ENCODE measurements at places on chromosomes 3 and 15.

- no peak for DNase-seq
Measured at GRCh38 chr15:80550219-80550907, 144.7 kb upstream of the ABHD17C start.

GRCh38 chr3:140018556-140018955 is 83.6 kb downstream of the CLSTN2 start:
- DNase-seq = no peak

GRCh38 chr3:147529551-147529950 is 120.4 kb downstream of the ZIC1 start:
- DNase-seq = no peak

- no peak for DNase-seq
Measured at GRCh38 chr3:151283387-151283786, 5.0 kb upstream of the P2RY14 start.

DNA sequence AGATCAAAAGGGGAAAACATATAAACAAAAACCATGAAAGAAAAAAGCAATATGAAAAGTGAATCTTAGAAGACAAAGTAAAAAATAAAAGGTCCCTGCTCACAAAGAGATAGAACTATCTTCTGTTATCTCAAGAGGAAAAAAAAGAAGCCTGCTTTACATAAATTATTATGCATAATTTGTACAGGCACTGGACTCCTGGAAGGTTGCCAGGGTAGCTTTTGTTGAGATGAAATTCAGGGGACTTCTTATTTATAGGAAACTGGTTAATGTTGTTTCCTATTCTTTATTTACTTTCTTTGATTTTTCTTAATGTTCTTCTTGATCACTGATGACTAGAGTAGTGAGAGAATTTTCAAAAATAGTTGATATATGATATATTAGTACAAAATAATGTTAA is 66.9 kb downstream of the PPM1L start:
- no peak for DNase-seq

DNA sequence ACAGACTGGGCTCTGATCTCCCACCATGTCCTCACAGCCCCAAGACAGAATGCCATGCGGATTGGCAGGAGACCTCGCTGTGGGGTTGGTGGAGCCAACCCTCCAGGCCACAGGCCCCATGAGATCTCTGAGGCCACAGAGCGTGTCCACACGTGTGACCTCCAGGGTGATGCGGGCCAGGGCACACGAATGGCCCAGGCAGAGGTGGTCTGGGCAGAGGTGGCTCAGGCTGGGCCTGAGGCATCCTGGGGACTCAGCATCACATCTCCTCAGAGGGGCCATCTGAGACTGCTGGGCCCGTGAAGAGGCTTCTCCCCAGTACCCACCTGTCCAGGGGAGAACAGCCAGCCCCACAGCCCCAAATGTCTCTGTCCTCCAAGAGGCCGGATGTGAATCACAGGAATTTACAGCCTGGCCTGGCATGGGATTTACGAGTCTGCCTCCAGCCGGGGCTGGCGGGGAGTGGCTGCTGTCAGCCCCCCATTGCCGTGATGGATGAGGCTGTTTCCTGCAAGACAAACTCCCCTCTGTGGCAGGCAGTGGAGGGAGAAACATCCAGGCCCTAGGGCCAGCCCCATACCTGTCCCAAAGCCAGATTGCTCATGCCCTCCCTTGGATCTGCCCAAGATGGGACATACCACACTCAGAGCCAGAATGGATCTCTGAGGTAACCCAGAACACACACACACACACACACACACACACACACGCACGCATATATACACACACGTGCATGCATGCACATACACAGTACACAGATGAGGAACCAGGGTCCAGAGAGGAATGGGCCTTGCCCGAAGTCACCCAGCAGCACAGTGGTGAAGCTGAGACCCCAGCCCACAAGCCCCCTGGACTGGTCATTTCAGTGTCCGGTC is 208.3 kb downstream of the TBC1D2B start:
- no peak for DNase-seq

- no peak for DNase-seq
Measured at GRCh38 chr3:169663951-169664820, 674 bp upstream of the MECOM start.

DNA sequence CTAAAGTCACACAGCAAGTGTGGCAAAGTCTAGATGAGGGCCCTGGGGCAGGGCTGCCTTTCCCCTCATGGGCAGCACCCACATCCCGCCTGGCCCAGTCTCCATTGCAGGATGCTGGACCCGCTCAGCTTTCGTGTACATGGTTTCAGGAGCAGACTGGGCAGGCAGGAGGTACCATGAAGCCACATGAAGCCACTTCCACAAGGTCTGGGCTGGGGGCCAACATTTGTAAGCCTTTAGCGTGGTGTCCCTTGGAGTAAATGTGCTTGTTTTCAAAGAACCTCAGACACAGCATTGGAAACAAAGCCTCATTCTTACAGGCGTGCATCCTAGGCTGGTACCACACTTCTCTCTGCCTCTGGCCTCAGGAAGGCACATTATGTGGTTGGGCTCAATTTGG is 34.5 kb downstream of the UMPS start:
- no peak for DNase-seq

GRCh38 chr3:115226844-115227445 is 79.9 kb upstream of the ZBTB20 start:
- DNase-seq = no peak

GRCh38 chr3:60956729-60957128 is 294.5 kb downstream of the FHIT start:
- DNase-seq = no peak

- no peak for DNase-seq
Measured at GRCh38 chr3:10242182-10243065, 5.8 kb upstream of the TATDN2 start.

DNA sequence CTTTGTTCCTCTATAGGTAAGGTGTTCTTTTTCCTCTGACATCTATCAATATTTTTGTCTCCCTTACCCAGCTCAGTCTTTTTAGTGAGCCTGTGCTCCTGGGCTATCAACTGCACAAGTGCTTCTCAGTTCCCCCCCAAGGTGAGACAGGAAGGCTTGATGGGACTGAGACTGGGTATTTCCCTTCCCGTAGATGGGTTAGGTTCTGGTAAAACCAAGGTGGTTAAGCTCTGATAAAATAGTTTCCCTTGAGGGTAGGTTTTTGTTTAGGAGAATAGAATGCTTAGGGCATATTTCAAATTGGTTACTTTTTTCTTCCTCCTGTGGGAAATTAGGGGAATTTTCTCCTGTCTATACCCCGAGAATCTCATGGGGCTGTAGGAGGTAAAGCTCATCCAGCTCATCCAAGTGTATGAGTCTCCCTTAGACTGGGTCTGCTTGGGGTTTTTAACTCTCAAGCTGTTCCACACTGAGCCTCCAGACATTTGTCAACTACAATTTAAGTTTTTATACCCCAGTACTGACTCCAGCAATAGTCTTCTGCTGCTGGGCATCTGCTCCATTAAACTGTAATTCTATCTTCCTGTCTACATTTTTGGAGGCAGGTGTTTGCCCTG is 44.9 kb downstream of the OXSR1 start:
- DNase-seq = no peak

DNA sequence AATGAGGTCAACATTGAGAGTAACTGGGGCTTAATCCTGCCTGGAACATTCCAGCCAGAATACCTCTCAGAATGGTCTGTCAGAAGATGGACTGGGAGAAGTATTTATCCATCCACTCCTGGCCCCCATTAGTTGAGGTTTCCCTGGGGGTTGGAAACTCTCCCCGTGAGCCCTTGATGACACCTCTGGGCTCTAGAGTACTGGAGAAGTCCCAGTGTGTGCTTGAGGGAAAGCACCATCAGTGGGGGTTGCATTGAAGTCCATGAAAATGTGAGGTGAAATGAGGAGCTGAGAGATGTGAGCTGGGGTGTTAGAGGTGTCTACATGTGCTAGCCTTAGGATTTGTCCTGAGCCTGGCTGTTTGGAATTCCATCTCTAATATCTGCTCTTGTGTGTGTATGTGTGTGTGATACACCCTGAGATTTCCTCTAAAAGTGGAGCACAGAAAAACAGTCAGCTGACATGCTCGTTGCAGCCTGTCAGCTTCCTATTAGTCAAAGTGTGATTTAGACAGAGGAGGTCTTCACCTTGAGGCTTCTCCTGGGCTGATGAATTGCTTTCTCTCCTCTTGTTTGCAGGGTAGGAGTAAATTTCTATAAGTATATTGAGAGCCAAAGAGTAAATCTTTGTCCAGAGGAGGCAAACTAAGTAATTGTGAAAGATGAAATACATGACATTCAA is 67.6 kb downstream of the NR1D2 start:
- no peak for DNase-seq
